ENCODE measurements at places on chromosomes 5 and 9.

DNA sequence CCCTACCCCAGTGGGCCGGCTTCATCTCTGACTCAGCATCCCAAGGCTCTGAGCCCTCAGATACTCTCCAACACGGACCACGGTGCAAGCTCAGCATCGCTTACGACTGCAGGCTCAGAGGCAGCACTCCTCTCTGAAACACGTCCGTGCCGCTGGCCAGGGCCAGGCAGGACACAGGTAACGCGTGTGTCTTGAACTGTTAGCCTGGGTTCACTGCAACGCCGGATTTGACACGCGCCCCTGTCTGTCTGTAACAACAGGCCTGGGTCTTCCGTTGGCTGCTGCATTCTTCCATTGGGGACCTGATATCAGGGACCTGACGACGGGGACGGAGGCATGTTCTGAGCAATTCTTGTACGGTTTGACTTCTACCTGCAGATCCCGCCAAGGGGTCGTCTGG, 6.4 kb downstream of the SLC6A3 start:
- DNase-seq = no peak

DNA sequence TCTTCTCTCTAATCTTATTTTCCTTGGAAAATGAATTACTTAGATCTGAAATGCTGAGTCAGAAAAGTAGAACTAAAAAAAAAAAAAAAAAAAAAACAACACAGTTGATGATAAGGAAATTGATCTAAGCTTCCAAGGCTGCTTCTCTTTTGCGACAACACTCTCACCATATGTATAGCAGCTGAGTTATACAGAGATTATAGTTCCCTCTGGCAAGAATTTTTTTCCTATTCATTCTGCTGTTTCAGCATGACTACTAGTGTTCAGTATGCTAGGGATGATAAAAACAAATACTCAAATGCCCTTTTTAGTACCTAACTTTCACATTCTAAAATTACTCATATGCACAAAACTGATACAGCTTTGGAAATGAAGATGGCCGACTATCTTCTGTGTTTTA, 267.3 kb downstream of the MLLT3 start:
- peak; percentile 53 for DNase-seq

DNA sequence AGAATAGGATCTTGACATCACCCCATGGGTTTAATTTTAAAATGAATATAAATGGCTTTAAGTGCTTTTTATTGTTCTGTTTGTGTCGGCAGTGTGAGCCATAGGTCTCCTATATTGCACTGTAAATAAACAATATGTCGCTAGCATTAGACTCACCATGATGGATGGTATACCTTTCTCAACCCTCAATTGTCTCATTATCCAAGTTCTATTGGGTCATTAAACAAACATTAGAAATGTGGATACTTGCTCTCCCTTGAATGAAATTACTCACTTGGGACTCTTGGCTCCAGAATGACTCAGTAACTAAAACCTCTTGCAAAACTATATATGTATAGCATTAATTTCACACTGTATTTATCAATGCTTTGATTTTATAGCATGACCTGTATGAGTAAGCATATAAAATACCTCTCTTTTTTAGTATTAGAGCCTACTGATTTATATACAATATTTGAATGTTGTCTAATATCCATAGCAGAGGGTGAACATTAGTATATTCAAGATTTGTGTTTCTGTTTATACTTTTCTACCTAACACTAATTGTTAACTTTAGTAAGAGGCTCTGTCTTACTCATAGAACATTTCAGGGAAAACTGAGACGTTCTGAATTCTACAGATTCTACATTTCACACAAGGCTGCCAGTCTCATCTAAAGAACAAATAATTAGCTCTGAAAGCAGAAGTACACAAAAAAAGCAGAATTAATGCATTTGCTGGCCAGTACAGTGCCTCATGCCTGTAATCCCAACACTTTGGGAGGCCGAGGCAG, 303.8 kb upstream of the PRR16 start:
- DNase-seq = no peak

- no peak for DNase-seq
Measured at GRCh38 chr5:39224196-39224761, 4.9 kb upstream of the FYB1 start.

DNA sequence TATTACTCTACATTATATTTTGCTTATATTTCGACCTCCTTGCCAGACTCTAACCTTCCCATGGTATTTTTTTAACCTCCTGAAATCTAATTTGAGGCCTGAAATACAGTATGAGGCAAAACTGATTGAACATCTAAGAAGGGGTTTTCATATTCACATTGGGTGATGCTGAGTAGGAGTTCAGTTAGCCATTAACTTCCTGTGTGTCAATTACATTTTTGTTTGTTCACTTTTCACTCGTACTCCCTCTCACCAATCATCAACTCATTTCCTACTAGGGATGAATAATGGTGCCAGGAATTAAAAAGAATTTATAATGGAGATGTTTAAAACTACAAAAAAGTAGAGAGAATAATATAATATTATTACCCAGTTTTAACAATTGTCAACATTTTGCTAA, 27.6 kb upstream of the GLRA1 start:
- no peak for DNase-seq

GRCh38 chr9:111632695-111633388, 1.7 kb downstream of the DNAJC25 start:
- DNase-seq = no peak

- no peak for DNase-seq
Measured at GRCh38 chr5:16066320-16066719, 113.3 kb downstream of the MARCHF11 start.

DNA sequence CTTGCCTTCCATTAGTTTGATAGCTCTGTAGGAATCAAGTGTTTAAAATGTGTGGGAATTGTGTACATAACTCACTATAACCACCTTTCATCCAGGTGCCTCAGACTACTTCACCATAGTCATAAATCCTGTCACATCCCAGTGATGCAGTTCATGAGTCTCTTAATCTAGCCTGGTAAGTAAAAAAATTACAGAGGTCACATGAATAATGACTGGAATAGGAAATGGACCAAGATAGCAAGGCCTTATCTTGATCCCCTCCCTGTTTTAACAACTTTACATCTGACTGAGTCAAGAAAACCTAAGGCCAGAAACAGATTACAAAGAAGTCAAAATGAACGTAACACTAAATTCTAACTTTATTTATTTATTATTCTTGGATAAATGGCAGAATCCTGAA, 1.5 kb upstream of the RNF145 start:
- no peak for DNase-seq

DNA sequence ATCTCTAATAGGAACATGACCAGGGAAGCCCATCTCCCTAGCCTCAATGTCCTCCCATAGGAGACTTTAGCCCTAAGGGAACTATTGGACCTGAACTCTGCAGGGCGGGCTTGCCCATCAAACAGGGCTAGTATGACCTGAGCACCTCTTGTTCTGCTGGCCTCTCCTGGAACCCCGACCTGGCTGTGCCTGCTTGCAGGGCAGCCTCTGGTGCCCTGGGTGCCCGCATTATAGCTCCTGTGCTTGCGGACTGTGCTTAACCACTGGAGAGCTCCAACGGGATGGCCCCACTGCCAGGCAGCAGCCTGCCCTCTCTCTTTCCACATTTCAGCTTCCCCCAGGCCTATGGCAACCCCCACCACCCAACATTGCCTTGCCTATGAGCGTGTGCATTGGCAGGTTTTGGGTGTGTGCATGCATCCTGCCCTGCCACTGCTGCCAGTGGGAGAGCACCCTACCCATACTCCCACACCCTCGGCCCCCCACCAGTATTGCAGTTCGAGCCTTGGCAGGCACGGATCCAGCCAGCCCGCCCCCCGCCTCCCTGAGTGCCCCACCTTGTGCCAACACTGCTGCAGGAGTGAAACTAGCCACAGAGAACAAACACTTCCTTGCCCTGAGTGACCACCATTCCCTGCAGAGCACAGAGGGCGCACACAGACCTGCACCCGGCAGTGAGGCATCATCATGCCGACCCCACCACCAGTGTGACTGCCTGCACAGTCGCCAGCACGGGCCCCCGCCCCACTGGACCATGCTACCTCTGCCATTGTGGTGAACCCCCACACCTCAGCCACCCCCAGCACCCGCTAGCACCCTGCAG, 1123.8 kb upstream of the CDH6 start:
- DNase-seq = no peak

GRCh38 chr9:136521537-136521936, 24.3 kb downstream of the NOTCH1 start:
- no peak for DNase-seq

DNA sequence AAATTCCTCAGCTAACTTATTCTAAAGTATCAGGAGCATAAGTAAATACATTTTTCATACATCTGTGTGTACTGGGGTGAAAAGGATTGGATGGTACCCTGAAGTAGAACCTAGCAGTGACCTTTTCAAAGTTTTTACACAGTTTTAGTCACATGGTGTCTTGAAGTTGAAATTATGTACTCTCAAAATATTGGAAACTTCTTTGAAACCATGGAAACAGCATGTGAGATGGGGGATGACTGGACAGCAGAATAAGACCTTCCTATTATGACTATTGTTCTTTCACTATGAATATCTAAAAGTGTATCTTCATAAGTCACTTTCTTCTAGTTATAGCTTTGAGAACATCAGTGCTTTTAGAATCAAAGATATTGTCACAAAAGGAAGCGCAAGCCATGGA, 301.5 kb upstream of the ELAVL2 start:
- no peak for DNase-seq

DNA sequence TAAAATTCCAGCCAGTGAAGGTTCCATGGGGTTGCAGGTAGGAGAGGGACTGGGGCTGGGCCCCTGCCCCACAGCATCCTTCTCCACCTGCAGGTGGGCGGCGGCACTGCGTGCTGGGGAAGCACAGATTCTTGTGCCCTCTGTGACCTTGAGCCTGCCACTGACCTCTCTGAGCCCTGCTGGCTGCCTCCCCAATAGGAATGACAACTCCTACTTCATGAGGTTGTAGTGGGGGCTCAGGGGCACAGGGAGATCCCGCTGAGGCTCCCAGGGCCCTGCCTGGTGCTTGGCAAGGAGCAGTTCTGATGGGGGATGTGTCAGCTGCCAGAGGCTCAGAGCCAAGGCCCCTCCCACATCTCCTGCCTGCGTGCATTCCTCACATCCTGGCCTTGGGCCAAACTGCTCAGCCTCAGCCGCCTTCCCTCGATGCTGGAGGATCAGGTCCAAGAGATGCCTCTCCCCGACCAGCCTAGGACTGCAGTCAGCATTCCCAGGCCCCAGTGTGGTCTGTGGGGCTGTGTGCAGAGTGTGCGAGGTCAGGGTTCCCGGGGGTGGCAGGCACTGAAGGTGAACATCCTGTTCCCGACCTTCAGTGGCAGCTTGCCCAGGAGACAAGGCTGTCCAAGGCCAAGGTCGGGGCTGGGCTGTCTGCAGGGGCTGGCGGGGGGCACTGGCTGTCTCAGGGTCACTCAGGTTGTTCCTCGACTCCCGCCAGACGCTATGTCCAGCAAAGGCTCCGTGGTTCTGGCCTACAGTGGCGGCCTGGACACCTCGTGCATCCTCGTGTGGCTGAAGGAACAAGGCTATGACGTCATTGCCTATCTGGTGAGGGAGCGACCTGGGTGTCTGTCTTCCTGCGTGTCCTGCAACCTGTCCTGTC, 7.0 kb downstream of the ASS1 start:
- peak; percentile 74 for DNase-seq

- DNase-seq = no peak
Measured at GRCh38 chr9:132238026-132238972, 76.4 kb downstream of the NTNG2 start.

DNA sequence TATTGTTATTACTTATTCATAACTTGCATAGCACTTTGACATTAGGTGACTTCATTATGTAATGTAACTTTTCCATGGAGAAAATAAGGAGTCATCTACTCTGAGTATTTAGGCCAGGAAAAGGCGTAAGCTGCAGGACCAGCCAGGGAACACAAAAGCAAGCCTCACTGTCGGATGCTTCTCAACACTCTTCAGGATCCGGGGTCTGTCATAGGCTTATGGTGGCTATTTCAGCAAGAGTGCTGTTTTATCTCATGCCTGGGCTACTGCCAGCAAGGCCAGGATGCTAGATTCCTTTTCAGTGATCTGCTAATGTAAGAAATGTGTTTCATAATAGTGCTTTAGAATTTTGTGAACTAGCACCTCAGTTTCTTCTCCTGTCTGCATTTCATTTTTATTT, 162.4 kb downstream of the CHSY3 start:
- DNase-seq = no peak

GRCh38 chr9:134056483-134057306, 11.1 kb downstream of the BRD3 start:
- DNase-seq = no peak

DNA sequence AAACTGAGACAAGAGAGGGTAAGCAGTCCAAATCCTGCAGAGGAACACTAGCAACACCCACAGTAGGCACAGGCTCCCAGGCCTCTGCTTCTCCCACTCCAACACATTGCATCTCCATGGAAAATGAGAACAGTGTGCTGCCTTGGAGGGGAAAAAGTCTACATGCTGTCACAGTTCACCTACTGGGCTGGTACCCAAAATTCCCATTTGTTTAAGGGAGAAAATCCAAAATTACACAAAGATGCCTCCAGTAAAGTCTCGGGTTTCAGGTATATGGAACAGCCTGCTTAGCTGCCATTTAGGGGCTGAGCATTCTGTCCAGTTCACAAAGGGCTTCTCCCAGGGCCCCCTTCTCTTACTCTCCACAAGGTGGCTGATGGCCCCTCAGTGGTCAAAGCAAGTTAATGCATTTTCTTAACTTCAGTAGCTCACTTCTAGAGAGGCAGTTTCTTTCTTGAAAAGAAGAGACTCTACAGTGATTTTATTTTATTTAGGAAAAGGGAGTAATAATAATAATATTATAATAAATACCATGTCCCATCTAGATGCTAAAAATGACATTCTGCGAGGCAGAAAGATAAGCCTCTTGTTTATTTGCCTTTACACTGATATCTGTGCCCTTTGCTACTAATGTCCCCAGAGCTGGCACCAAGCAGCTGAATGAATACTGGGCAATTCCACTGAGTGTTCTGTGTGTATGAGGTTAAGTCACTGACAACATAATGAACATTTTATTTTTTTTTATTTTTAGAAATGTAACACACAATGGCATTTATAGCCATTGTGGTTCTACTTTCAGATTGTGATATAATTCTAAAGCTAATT, 89.4 kb downstream of the RGS7BP start:
- DNase-seq = no peak

- no peak for DNase-seq
Measured at GRCh38 chr5:147344861-147345260, 110.0 kb downstream of the STK32A start.

DNA sequence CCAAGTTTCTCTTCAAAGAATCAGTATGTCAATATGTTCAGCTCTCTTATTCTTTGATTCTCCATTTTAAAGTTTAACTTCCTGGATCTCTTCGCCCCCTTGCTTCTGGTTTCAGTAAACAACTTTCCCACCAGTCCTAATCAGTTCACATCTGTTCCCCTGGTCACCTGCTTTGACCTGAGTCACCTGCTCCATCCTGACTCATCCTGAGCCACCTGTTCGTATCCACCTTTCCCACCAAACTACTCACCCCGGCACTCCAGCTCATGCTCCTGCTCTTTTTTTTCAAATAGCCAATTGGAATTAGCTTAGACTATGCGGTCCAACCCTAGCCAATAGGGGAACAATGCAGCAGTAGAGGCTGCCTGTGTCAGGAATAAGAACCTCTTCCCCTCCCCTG, 23.6 kb upstream of the CSF1R start:
- DNase-seq = no peak

Measured in BJ (cell line).